ENCODE measurements at places on chromosomes 5 and 9.

DNA sequence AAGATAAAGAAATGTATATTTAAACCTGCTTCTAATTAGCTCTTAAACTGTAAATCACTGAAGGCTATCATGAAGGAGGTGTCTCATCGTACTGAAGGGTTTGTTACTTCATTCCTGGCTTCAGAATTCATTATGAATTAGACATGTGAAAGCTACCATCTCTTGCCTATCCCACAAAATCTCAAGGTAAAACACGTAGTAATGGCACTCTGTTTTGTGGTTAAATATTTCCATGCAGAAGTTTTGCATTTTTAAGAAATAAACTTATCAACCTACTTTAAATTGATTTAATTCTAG is 490.7 kb upstream of the NUDT12 start:
- no peak for DNase-seq

- no peak for DNase-seq
These were observed 159.5 kb upstream of the MAST4 start for GRCh38 chr5:66436721-66437120.

- DNase-seq = no peak
These were observed 2.2 kb upstream of the CEL start for GRCh38 chr9:133059623-133060022.

DNA sequence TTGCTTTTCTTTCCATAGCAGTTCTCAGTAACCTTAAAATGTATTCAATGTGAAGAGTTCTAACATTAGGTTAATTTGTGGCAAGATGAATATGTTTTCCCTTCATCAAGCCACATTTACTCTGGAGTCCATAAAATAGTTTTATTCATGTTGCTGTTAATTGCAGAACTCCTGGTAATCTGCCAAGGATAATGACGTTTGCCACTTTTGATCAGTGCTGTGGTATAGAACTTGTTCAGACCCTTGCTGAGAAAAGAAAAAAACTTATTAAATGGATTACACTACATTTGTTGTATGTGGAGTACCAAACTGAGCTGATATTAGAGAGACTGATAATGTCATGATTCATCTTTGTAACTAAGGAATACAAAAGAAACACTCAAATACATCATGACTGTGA is 212.4 kb upstream of the DMAC1 start:
- no peak for DNase-seq

- DNase-seq = no peak
These were observed 132.7 kb upstream of the POU5F2 start for GRCh38 chr5:93874080-93874479.

GRCh38 chr5:174108745-174109144 is 63.2 kb downstream of the NSG2 start:
- no peak for DNase-seq

DNA sequence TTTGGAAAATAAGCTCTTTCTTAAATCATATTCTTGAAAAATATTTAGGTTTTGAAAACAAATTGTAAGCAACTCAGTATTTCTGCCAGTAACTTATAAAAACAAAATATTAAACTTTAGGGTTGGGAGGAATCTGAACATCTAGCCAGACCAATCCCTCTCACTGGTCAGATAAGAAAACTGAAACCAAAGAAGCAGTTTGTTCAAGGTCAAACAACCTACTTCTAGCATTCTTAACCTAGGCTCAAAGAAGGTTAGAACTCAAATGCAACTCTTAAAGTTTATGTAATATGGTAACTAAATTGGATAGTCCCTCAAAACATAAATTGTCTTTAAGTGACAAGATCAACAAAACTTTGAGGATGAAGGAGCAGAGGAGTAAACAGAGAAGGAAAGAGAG is 374.9 kb upstream of the TNC start:
- no peak for DNase-seq

GRCh38 chr5:145520335-145520734 is 314.8 kb downstream of the PRELID2 start:
- no peak for DNase-seq

GRCh38 chr9:110148384-110148783 is 59.6 kb downstream of the C9orf152 start:
- DNase-seq = peak; percentile 43

- no peak for DNase-seq
These were observed 1.4 kb upstream of the LMX1B start for GRCh38 chr9:126612326-126612812.

- DNase-seq = no peak
These were observed 119.5 kb downstream of the FAM114A2 start for GRCh38 chr5:153919161-153919560.

DNA sequence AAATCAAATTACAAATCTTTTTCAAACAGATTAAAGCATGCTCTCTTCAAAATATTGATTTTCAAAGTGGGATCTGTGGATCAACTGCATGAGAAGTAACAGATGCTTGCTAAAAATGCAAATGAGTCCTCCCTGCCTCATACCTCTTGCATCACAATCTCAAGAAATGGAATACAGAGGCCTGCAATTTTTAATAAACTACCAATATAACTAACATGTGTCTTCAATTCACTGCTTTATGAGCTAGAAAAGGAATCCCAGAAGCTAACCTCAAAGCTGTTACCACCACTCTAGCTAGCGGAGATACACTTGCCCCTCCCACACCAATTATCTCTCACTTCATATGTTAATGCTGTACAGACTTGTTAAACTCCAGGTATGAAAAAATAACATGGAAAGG is 9.6 kb downstream of the OR13C5 start:
- no peak for DNase-seq

GRCh38 chr9:114098021-114098935 is 814 bp downstream of the KIF12 start:
- DNase-seq = peak; percentile 15

- DNase-seq = no peak
These were observed 409.9 kb downstream of the CTNND2 start for GRCh38 chr5:11494340-11494739.

- no peak for DNase-seq
These were observed 65.3 kb upstream of the PPARGC1B start for GRCh38 chr5:149664666-149665415.

GRCh38 chr5:136698970-136699369 is 333.6 kb upstream of the TRPC7 start:
- DNase-seq = no peak

DNA sequence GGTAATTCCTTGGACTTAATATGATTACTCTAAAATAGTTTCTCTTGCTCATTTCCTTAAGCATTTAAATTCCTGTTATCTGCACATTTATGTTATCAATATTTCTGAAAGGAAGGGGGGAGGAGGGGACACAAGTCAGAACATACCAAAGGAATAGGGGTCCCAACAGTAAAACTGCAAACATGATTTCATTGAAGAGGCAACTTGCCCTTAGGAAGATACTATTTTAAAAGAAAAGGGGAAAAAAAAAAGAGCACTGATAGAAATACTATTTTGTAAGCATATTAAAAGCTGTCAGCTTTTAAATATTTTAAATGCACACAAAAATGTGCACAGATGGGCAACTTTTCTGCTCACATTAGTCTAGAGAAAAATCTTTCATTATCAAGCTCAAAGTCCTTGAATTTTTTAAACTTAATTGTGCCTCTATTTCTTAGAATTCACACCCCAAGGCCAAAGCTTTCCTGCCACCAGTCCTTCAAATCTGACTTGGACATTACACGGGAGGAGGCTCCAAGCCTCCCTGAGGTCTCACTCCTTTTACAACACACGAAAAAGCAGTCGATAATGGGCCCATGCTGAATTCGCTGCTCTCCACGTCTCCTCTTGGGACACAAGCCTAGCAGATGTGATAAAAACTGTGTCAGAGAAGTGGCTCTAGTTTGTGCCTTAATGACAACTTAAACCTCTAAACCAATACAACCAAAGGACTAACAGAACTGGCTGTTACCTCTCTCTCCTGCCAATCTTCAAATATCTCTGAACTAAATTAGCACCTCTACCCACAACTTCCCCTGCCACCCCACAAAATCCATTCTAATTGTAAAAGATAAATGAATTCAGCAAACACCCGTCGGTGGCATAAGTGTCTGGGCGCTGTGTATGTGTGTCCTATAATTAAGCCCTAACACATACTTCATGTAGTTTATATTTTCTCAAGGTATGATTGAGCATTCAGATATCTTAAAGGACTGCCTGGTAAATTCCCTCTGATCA is 154.3 kb downstream of the DENND1A start:
- no peak for DNase-seq

- DNase-seq = no peak
These were observed 48.5 kb downstream of the PLEKHG4B start for GRCh38 chr5:140443-140829.

- DNase-seq = no peak
These were observed 123.9 kb downstream of the TLE4 start for GRCh38 chr9:79695531-79696175.

- DNase-seq = no peak
These were observed 40.8 kb downstream of the FAM78A start for GRCh38 chr9:131235480-131235851.

DNA sequence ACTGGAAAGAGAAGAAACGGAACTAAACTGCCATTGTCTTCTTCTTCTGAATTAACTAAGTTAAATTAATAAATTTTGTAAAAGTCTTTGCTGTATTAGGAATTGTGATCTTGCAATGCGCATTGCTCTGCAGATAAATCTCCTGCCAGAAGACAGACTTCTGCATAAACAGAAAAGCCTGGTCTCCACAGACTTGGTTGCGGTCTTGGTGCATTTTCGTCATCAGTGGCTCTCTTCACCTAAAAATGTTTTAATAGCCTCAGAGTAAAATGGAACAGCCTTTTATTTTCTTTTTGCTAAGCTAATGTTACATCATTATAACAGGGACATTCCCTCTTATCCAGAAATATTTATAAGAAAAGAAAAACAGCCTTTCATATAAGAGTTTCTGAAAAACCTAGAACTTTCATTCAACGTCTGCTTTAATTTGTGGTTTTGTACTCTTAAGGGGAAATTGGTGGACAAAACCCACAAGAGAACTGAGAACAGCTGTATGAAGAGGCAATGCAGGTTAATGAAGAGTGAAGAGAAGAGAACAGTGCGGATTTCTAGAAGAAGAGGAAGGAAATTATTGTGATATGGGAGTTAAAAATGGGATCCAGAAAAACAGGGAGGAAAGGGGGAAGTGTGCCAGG is 10.1 kb downstream of the IFNA5 start:
- no peak for DNase-seq

- no peak for DNase-seq
These were observed 730.4 kb upstream of the MEF2C start for GRCh38 chr5:89613222-89613956.

- no peak for DNase-seq
These were observed at the start of gene NEK6 for GRCh38 chr9:124257844-124258606. TSS of gene NEK6 (plus strand) at chr9:124257949. CDS start at chr9:124301965, 44,016 bp downstream.

DNA sequence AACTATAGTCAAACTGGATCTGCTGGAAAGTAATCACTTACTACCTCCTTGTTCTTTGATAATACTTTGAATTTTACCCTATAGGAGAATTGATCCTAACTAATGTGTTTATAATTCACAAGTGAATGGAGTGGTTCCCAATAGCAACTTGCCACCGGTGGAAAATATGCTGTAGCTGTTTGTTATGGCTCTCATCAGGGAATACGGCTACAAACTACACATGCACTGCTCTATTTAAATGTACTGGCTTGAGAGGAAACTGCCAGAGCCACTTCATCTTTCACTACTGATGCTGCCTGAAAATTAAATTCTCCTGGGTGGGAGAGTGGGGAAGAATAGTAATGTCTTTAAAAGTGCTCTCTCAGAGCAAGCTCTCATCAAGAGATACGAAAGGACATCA is 448.5 kb upstream of the GRAMD2B start:
- no peak for DNase-seq

GRCh38 chr5:56025151-56025885 is 30.6 kb upstream of the IL6ST start:
- DNase-seq = no peak

- DNase-seq = no peak
These were observed 36.8 kb downstream of the DAB2IP start for GRCh38 chr9:121688146-121688680.

DNA sequence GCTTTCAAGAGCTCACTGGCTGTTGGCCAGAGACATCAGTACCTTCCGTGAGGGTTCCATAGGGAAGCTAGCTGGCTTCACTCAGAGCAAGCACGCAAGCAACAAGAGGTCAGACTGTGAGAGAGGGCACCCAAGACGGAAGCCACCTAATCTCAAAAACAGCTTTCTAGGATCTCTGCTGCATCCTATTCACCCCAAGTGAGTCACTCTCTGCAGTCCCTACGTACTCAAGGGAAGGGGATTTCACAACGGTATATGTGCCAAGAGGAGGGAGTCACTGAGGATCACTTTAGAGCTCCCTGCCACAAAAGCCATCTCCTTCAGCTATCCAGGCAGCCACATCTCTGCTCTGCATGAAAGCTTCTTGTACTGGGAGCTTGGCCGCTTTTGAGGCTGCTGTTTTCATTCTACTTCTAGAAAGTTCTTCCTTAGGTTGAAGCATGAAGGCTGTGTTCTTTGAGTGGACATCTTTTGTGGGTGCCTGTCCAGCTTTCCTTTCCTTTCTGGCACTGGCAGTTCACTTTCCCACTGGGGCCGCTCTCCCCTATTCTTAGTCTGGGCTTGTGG is 249.5 kb downstream of the MAN2A1 start:
- DNase-seq = no peak

DNA sequence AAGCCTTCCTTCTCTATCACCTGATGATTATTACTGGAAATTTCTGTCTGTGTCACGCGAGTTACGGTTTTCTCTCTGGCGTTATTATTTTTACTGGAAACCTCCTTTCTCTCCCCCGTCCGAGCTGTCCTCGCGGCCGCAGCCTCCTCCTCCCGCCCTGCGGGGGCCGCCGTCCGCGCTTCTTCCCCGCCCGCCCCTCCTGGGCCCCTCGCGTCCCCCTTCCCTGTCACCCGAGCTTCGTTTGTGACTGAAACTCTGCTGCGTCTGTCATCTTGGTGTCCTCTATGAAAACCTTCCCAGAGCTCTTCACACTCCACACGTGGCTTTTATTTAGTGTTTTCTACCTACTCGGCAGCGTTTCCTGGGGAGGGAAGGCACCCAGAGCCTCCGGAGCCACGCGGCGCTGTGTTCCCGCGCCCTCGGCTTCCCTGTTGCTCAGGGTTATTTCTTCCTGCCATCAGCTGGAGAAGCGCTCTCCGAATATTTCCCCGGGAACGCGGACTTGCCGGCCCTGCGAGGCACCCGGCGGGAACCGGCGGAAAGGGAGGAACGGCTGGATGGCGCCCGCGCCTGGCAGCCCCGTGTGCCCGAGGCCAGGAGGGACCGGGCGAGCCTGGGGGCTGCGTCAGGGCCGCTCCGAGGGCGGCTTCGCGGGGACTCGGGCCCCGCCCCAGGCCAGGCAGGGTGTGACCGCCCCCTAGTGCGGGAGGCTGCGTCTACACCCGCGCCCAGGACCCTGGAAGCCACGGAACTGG is 33.9 kb downstream of the TRIP13 start:
- DNase-seq = no peak

GRCh38 chr5:150122158-150122510 is 33.5 kb downstream of the PDGFRB start:
- peak; percentile 6 for DNase-seq

- no peak for DNase-seq
These were observed 115.4 kb downstream of the ZNF608 start for GRCh38 chr5:124630767-124631704.

DNA sequence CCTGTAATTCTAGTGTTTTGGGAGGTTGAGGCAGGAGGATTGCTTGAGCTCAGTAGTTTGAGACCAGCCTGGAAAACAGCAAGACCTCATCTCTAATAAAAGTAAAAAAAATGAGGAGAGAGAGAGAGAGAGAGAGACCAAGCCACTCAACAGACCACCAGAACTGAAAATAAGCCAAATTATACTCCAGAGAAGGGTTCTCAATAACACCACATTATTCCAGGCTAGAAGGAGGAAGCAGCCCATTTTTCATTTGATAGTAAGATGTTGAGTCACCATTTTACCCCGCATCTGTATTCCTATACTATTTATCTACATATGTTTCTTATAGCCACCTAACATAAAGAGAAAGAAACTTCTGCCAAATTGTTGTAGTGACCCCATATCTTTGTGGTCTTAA is 134.8 kb downstream of the PCSK5 start:
- DNase-seq = no peak

- no peak for DNase-seq
These were observed 34.1 kb upstream of the EFNA5 start for GRCh38 chr5:107704681-107705401.
